ENCODE measurements at places on chromosomes 5 and 9.
A peak's percentile ranks its signal among the peaks of the same experiment; 100 is the strongest.

DNA sequence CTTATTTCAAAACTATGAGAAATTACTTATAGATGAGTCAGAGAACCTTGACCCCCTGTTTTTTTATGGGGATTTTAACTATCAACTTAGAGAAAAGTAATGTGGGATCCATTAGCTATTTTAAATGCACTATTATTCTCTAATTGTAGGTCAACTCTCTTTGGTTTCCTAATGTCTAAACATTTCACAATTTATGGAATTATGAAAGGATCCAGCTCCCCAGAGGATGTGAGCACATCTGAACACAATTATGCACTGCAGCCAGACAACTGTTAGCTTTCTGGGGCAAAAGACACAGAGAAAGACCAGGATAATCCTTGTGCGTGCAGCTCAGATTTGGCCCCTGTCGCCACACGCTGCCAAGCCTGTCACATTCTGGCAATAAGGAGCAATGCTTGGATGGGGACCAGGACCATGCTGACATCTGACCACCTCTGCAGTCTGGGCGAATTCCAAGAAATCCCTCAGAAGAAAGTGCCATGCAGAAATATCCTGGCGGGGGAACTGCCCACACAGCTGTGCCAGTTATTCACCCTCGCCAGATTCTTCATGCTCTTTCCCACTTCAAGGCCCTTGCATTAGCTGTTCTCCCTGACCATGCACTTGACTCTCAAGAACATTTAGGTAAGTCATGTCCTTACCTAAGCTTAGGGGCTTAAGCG is 22.2 kb upstream of the CMBL start:
- no peak for DNase-seq

GRCh38 chr9:127214421-127215267 is 49.9 kb upstream of the GARNL3 start:
- DNase-seq = peak; percentile 84

- DNase-seq = no peak
Observed at GRCh38 chr9:94928691-94929368, 202.3 kb downstream of the AOPEP start.

GRCh38 chr5:129945774-129946270 is 41.6 kb downstream of the CHSY3 start:
- DNase-seq = no peak

- DNase-seq = no peak
Observed at GRCh38 chr5:42854795-42855194, 43.1 kb upstream of the SELENOP start.

DNA sequence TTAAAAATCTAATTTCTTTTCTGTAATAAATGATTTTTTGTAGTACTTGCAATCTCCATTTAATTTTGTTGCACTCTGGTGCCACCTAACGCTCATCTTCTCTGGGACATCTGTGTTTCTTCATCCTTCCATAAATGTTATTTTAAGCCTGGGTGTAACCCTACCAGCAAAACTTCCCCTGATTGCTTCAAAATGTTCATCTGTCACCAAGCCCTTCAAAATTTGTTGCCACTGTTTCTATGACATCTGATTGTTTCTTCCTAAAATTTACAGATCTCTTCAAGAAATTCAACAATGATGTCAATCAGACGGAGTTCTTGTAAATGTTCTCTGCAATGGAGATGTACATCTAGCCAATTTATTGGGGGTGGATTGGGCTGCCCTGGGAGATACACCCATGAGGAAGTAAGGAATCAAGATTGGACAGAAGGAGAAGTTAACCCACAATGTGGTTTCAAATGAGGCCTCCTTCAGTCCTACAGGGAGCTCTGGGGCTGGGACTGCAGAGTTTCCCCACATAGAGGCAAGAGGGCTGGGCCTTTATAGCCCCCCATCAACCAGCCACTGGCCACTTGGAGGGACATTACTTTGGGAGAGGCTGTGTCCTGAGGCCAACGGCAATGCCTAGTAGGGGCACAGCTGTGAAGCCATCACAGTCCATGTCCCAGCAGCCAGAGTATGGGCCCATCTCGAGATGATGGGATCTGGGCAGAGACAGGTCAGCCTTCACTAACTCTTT is 23.3 kb downstream of the MCTP1 start:
- DNase-seq = no peak

DNA sequence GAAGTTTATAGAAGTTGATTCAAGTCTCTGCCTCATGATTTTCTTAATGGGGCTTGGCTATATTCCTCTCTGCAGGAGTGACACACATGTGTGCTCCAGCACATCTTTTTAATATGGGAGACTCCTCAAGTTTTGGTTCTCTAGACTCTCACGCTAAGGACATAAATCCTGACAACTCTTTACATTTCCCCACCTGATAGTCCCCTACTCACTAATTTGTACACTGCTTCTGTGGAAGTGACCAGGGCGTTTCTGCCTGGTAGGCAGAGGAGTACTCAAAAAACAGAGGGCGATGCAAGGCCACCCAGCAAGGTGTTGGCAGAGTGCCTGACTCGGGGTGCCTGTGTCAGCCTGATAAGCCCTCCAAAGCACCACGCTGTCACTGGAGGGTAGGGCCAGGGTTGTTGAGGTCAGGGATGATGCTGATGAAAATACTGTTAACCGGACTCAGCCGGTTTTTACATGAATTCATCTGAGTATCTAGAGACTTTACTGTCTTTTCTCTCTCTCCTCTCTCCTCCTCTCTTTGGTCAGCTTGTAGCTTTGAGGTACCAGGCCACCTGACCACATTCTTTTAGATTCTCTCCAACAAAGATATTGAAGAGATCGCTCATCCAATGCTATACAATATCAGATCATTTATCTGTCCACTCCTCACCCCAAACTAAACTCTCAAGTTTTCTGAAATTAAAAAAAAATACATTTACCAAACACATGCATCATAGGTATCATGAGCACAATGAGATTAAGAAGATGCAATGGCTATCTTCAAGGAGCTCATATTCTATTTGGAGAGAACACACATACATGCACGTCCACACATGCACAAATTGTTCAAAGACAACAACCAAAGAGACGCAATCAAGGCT is 205.2 kb downstream of the PIK3R1 start:
- no peak for DNase-seq

DNA sequence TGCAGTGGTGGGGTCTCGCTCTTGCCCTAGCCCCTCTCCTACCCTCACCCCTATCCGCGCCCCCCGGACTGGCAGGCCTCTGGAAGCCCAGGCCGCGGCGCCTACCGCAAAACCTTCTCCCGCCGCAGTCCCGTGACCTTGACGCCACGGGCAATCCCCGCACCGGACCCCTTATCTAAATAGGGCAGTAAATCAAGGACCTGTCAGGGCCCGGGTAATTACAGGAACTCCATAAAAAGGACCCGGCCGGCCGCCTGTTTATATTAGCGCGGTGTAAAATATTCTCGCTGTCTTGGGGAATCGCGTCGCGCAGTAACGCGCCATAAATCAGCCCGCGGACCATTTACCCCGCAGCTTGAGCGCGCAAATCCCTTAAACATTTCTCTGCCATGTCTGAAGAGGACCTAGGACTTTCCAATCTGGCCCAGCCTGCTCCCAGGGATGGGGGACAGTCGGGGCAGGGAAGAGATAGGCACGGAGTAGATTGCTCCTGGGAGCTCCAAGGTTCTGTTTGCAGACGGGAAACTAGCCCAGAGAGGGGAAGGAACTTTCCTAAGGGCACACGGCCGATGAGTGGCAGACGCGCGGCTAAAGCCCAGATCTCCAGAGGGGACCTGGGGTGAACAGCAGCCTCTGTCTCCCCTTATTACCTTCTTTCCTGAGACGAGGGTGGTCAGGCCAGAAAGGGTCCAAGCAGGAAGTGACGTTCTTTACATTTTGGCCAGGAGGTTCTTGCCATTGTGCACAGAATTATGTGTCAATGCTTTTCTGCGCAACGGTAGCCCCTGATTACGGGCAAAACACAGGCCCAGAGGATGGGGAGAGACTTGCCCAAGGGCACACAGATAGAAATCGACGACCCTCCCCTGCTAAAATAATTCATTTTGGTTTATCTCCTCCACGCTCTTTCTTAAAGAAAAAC is 4.8 kb upstream of the HAND1 start:
- no peak for DNase-seq

DNA sequence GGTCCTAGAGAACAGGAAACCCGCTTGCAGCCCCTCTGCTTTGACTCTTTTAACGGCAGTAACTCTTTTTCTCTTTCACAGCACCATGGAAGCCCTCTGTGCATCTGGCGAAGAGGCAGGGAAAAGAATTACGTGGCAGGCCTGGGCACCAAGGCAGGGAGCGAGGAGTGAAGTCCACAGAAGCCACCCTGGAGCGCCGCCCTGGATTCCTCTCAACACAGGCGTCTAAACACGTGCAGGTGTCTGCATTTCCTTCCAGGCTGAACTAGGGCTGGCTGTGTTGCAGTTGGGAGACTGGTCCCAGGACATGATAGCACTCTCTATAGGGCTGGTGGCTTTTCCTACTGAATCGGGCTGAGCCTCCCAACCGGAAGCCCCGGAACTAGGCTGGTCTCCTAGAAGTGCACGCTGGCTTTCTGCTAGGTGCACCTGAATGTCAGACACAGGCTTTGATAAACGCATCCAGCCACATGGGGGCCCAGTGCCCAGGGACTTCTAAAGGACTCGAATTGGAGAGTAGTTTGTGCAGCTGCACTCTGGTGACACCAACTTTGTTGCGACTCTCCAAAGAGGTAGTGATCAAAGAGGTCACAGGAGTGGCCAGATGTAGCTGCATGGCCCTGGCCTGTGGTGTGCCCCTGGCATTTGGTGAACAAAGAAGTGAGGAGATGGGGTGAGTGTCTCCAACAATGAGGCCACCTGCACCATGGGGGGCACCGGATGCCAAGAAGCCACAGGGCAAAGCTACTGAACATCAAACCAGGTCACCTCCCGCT is 54.5 kb downstream of the AK8 start:
- DNase-seq = no peak

DNA sequence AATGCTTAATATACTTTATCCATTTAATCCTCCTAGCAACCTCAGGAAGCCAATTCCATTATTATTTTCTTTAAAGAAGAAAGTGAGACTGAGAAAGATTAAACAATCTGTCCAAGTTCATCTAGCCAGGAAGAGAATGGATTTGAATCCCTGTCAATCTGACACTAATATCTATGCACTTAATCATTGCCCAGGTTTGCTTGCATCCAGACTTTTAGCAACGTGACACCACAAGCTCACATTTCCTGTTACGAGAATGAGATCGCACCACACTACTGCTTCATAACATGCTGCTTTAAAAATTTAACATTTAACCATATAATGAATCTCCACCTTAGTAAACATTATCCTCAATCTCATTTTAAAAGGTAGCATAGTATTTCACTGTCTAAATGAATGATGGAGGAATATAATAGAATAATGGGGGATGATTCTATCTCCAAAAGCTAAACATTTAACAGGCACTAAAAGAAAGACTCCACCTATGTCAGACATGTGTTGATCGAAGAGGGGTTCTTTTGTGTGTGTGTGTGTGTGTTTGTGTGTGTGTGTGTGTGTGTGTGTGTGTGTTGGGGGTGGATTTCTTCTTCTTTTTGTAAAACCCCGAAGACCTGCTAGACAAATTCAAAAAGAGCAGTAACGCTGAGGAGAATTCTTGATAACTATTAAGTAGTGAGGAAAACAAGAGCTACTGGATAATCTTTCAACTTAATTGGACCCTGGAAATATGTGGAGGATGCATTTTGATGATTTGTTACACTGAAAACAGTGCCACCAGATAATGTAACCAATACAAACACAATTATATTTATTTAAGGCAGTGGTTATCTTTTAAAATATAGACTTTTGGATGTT is 138.7 kb upstream of the NR3C1 start:
- DNase-seq = no peak

DNA sequence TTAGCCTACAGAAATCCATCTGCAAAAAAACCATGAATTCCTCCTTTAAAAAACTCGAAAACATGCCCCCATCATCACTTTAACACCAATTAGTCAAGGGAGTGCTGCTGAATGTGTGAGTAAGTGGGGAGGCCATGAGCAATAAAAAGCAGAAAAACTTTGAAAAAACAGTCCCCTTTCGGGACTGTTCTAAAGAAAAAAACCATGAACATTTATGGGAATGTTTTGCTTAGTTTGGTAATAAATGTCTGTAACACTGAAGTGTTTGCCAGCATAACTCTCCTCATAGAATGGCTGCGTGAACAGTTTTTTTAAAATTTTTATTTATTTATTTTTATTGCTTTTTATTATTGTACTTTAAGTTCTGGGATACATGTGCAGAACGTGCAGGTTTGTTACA is 99.4 kb upstream of the TARS1 start:
- DNase-seq = no peak

- no peak for DNase-seq
Observed at GRCh38 chr9:27181381-27181780, 72.4 kb downstream of the TEK start.

DNA sequence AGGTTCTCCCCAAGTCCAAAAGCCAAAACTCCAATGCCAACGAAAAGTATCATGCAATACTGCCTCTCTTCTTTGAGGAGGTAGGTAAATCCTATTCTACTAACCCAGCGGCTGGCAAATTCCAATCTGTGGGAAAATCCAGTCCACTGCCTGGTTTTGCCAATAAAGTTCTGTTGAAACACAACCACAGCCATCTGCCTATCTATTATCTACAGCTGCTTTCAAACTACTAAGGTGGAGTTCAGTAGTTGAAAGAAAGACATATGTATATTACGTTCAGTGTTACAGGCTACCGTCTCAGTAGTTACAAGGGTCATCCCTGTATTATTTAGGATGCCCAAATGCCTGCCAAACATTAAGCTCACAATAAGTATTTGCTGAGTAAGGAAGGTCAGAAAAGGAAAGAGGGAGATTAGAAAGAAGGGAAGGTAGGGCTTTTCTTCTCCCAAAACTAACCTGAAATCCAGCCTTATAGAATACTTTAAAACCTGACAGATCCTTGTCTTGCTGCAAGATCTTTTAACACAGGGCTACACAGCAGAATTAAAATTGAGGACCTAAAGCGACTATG is 16.2 kb downstream of the ARL15 start:
- no peak for DNase-seq

DNA sequence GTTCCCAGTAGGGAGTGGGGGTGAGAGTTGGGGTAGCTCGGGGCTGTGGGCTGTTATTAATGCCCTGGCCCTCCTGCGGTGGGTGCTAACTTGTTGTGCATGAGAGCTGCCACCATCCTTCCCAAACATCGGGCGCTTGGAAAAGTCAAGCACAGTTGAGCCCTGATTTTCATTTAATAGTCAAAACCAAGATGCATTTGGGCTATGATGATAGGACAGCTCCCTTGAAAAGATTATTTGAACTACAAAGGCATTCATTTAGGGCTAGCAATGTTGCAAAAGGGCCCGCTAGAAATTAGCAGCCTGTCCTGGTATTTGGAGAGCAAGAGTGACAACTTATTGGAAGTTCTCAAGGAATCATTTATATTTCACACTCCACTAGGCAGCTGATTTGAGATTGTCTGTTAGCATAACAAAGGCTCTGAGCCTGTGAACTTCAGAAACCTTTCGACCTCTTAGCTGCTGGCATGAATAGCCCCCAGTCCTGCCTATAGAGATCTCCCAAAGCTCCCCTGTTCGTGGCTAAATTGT is 128.2 kb upstream of the TMEM161B start:
- no peak for DNase-seq

Data from GM13976 (cell line).